Upper lobe of right lung (tissue), 1 donor: ENCODE measurements at places on chromosomes 1 and 21. TPM values are rescaled to one million over a fixed set of nuclear protein-coding genes. Genes with fewer than 3 reads are reported as not detected.

KIF26B gene
- total RNA-seq: 3.4 TPM

LCE1F gene
- not detected for total RNA-seq

GRCh38 chr1:156146020-156146768 lies 7.2 kb upstream of the SEMA4A start:
- no peaks in the 10 kb centered on the region for H3K36me3 ChIP-seq
- peak overlapping the region; percentile 11 for H3K27ac ChIP-seq
- no peaks in the 10 kb centered on the region for H3K27me3 ChIP-seq

- peaks cover 22% of the 10 kb centered on the region for H3K27me3 ChIP-seq
- peak overlapping the region; percentile 82 for H3K27ac ChIP-seq
- peaks cover 9% of the 10 kb centered on the region for H3K4me1 ChIP-seq
- no peaks in the 10 kb centered on the region for H3K36me3 ChIP-seq
Measured at GRCh38 chr21:17514124-17514845, 1.4 kb downstream of the CXADR start.

GRCh38 chr1:101905283-101905835 lies 91.4 kb downstream of the OLFM3 start:
- no peak overlapping the region for H3K4me3 ChIP-seq
- H3K4me1 ChIP-seq: no peaks in the 10 kb centered on the region
- no peak for DNase-seq
- no peaks in the 10 kb centered on the region for H3K36me3 ChIP-seq
- H3K27ac ChIP-seq: no peak overlapping the region

GRCh38 chr1:25770541-25771220 lies 29.3 kb upstream of the SELENON start:
- peaks cover 6% of the 10 kb centered on the region for H3K36me3 ChIP-seq
- peaks cover 19% of the 10 kb centered on the region for H3K4me1 ChIP-seq
- no peak overlapping the region for H3K27ac ChIP-seq
- H3K27me3 ChIP-seq: no peaks in the 10 kb centered on the region
